ENCODE measurements at places on chromosomes 1 and 21.

- no peak for DNase-seq
These were observed 112.7 kb upstream of the JUN start for GRCh38 chr1:58896246-58897183.

DNA sequence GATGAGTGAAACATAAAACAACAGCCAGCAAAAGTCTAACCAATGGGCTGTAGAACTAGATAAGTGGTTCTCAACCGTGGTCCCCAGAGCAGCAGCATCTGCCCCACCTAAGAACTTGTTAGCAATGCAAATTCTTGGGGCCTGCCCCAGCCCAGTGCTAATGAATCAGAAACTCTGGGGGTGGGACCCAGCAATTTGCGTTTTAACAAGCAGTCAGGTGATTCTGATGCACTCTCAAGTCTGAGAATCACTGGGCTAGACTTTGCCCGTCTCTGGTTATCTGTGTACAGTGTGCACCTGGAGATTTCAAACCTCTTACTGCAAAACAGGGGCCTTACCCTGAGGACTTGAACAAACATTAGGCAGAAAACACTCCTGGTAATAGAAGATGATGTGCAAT, 66.5 kb downstream of the PLXNA2 start:
- DNase-seq = no peak

DNA sequence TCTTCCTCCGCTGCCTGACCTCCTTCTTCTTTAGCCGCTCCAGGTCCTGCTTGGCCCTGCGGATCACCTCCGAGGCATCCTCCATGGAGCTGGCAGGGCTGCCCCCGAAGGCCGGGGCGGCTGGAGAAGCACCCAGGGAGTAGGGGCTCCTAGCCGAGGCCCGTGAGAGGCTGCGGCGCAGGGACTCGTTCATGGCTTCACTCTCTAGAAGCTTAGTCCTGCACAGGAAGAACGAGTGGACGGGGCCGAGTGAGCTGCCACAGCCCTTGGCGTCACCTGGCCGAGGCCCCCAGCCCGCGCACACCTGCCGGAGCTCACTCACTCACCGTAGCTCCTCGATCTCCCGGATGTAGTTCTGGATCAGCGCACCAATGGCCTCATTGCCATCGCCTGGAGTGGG, 23.1 kb downstream of the KIF21B start:
- no peak for DNase-seq

GRCh38 chr1:205840146-205840923, 9.6 kb downstream of the PM20D1 start:
- DNase-seq = peak; percentile 18

GRCh38 chr1:58059789-58060188, 486.7 kb downstream of the OMA1 start:
- no peak for DNase-seq

DNA sequence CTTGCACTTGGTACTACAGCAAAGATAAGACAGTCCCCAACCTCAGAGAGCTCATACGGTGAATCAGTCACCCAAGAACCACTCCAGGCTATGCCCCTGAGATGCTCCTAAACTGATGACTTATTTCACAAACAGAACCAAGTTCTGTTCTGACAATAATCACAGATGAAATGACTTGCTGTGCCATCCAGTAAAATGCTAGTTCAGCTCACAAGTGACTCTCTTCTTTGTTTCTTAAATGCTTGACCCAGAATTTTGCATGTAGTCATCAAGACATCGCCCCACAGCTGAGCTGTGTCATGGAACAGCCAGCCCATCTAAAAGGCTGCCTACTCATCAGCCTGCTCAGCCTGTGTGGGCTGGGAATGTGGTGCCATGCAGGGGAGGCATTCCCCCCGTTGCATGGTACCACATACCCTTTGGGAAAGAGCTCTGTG, 6.1 kb upstream of the SLC19A2 start:
- DNase-seq = peak; percentile 40
